CD4-positive, alpha-beta T cell treated with Interferon alpha-2 for 1 hour (primary cell): ENCODE measurements at places on chromosomes 3 and 15.

DNA sequence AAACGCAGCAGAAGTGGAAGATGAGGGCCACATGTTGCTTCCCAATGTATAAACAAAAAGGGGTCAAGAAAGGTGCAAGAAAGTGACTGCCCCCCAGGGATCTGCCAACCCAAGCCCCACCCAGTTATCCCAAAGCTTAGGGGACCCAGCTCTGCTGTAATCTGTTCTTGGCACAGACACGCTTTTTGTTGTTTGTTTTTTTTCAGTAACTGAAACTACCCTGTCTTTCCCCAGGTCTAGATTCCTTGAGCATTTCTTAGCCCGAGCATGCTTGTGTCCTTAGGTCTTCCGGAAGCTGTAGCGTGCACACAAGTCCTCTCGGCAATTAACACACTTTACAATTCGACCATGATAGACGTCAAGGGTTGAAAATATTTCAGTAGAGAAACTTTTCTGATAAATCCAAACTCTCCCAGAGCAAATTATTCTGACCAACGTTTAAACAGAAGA, 8.5 kb upstream of the PPARG start:
- no peak for DNase-seq

DNA sequence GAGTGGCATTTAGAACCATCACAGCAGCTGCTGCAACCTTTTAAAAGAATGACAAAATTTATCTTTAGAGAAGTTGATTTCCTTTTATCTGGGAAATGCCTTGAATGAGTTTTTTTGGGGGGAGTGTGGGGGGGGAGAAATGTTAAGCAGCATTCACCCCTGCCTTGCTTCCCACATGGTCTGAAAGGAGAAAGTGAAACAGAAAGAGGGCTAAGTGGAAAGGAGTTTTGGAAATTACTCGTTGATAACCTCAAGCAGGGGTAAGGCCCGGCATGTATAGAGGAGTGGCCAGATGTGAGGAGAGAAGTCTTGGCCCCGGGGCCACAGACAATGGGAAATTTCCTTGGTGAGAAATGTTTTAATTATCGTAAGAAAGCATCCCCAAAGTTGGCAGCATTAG, 23.5 kb downstream of the B3GALNT1 start:
- DNase-seq = no peak

DNA sequence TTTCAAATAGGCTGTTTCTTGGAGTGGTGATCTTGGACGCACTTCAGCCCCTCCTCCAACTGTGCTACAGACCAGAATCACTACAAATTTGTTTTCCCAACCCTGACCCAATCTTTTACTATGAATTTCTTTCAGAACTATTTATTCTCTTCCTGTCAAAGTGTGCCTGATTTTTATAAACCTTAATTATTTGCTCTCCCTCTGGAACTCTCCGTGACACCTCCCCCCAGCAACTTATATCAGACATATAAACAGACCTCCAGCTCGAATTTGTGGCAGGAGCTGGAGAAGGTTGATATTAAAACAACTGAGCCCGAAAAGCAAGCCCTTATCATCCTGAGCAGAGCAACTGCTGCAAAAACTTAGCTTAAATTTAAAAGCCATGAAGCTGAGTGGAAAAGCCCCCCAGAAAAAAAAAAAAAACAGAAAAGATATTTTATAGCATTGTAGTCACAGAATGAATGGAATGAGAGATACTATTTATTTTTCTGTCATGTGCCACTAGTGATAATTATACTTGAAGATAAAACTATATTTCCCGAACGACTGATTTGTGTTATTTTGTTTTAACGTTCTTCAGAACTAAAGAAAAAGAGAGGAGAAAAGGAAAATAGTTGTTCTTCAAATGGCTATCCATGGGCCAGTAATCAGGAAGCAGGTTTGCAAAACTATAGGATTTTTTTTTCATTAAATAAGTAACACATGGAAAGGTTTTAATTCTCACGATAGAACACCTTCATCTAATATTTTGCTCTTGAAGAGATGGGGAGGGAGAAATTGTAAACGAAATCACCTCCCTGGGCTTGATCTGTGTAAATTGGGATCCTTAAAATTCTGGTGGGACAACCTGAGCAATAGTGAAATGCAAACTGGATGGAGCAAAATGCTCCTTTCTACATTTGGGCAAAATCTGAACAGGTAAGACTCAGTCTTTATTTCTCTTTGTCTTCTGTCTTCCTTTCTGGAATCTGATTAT, 80.8 kb downstream of the NR2F2 start:
- no peak for DNase-seq

GRCh38 chr3:46095307-46095706, 68.0 kb upstream of the XCR1 start:
- peak; percentile 28 for DNase-seq

- DNase-seq = no peak
Observed at GRCh38 chr15:68739390-68740080, 81.2 kb downstream of the ANP32A start.

GRCh38 chr3:150370122-150370602, 37.9 kb upstream of the TSC22D2 start:
- DNase-seq = no peak

GRCh38 chr3:18438586-18438985, 13.4 kb upstream of the SATB1 start:
- DNase-seq = peak; percentile 81

- no peak for DNase-seq
Observed at GRCh38 chr3:19229086-19229485, 80.8 kb downstream of the KCNH8 start.

DNA sequence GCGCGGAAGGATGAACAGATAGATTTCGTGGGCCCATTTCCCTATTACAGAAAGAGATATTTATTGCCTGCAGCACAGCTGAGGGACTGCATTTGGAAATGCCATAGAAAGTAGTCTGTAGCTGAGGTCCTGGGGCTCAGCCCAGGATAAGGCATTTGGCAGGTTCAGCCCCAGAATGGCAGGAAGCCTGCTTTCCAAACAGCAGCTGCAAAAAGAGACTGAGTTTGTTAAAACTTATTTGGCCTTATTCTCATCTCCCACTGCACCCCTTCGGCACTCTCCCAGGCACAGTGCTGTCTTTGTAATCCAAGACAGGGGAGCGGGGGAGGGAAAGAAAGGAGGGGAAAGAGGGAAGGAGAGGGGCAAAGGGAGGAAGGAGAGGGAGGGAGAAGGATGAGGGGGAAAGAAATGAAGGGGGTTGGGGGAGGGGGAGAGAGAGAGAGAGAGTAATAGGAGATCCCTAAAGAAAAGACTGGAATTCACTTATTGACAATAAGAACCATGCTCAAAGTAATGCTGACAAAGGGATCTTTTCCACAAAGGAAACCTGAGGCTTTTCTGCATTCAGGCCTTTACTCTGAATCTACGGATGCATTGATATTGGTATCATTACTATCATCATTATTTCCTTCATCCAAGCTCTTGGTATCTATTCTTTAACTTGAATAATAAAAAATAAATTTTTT, 94.0 kb upstream of the LRRN1 start:
- no peak for DNase-seq

GRCh38 chr3:143538577-143538981, 309.7 kb downstream of the SLC9A9 start:
- no peak for DNase-seq

- no peak for DNase-seq
Observed at GRCh38 chr3:44886561-44886960, 12.2 kb downstream of the TGM4 start.

DNA sequence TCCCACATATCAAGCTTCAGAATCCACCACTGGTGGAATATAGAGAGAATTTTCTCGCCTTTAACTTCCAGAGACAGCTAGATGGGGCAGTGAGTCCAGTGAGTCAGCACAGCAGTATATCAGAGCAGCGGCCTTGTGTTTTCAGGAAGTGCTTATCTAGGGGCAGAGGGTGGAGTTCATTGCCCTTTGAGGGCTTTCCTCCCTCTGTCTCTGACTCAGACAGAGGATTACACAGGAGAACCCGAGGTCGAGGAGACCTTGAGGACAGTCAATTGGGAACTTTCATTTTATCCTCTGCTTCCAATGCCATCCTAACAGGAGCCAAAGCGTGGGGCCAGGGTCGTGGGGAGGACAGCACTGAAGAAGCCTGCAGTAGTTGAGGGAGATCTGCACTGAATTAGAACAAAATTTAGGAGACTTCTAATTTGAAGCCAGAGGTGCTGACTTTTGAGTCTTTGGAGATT, 109.6 kb upstream of the UMPS start:
- DNase-seq = peak; percentile 53

DNA sequence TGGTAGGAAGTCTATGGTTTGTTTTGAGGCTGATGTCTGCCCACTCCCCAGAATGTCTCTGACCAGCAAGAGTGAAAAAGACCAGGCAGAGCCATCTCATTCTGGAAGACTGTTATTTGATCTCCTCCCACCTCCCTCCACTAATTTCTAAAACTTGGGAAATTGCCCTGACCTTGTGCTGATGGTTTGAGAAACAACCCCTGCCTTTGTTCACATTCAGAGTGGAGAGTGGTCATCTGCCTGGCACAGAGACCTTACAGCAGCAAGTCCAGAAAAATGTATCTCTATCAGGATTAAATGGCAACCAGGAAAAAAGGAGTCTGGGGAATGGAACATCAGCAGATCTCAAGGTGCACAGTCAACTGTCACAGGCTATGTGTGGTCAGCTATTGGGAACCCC, 25.7 kb downstream of the SPATA12 start:
- no peak for DNase-seq

DNA sequence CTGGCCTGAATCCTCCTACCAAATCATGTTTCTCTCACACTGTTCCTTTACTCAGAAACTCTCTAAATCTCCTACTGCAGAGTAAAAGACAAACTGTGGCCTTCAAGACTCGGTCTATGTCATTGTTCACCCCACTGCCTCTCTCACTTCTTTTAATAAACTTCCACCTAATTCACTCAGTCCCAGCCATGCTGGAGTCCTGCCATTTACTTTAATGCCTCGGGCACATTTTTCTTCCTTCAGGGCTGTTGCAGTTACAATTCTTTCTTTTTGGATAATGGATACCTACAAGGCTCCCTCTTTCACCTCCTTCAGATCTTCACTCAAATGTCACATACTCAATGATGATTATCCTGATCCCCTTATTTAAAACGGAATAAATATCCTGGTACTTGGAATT, 955.6 kb downstream of the ROBO1 start:
- DNase-seq = no peak

DNA sequence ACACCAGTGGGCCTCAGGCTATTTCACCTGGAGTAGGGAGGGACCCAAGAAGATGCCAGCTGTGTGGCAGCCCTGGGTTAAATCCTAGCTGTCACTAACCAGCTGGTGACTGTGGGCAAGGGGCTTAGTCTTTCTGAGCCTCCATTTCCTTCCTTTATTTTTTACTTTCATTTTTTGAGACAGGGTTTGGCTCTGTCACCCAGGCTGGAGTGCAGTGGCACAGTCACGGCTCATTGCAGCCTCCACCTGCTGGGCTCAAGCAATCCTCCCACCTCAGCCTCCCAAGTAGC, 108.0 kb upstream of the SMAD3 start:
- no peak for DNase-seq

GRCh38 chr3:72657666-72658065, 190.6 kb downstream of the SHQ1 start:
- DNase-seq = peak; percentile 69

DNA sequence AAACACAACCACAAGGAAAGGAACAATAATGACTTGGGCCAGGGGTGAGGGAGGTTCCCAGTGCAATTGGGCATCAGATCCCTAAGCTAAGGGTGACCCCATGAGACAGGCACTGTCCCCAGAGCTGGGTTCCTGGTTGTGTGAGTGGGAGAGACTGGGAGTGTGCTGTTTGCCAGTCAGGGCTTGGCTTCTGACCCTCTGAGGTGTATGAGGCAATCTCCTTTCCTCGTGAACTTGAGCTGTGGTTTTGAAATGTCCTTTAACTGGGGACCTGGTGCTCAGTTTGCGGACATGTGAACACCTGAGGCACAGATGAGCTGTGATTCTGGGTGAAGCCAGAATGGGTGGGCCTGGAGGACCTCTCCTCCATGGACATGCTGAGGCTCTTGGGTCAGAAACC, 58.5 kb upstream of the PLXNA1 start:
- no peak for DNase-seq

DNA sequence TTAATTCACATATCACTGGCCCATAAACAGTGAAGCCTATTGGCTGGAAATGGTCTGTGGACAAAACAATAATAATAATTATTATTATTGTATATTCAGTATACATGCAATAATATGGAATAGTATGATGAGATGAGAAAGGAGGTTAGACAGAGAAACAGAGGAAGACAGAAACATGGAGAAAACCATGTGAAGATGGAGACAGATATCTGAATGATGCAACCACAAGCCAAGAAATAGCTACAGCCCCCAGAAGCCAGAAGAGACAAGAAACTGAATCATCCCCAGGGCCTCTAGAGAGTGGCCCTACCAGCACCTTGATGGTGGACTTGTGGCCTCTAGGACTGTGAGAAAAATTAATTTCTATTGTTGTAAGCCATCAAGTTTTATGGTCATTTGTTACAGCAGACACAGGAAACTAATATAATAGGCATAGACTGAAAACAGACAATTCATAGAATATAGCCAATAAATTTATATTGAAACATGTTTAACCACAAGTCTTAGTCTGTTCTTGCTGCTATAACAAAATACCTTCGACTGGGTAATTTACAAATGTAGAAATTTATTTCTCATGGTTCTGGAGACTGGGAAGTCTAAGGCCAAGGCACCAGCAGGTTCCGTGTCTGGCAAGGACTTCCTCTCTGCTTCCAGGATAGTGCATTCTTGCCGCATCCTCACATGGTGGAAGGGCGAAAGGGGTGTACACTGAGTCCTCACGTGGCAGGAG, 31.6 kb downstream of the MCF2L2 start:
- no peak for DNase-seq

- DNase-seq = no peak
Observed at GRCh38 chr15:89303986-89304385, 30.6 kb downstream of the POLG start.

DNA sequence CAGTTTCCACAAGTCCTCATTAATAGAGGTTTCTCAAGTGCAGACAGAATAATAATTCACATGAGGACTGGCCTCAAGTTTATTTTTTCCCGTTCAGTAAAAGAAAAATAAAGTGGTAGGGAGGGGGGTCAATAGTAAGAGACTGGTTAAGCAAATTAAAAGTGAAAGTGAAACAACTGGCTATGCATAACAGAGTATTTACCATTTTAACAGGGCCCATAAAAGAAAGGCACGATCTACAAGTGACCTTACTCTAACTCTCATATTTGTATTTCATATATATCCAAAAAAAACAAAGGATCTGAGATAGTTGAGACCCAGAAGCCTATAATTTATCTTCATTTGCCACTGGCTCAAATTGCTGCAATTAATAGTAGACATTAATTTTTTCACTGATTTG, 686.3 kb downstream of the NTRK3 start:
- no peak for DNase-seq

DNA sequence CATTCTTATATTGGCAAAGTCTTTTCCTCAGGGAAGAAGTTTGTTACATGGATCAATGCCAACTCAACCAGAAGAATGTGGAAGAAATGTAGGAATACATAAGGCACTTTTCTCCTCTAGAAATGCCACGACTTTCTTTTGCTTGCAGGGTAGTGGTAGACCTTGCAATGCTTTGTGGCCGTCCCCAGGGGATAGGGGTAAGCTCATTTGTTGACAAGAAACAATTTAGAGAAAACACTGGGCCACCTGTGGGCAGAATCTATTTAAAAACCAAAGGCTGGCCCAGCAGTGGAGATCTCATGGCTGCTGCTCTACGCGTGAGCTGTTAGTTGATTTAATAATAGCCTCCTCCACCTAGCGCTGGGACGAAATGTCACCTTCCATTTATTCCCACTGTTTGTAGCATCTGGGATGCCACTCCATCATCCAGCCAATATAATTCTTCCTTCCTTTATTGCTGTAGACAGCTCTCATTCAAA, 64.6 kb upstream of the PFN2 start:
- no peak for DNase-seq
